HTR-8/SVneo (cell line): ENCODE measurements at places on chromosomes 5 and 9.

- no peak for DNase-seq
These were observed 436.1 kb downstream of the CDH10 start for GRCh38 chr5:24208686-24209106.

GRCh38 chr9:75161116-75161857 is 73.0 kb downstream of the OSTF1 start:
- DNase-seq = no peak

GRCh38 chr5:103744159-103744558 is 181.6 kb upstream of the NUDT12 start:
- peak; percentile 2 for DNase-seq

DNA sequence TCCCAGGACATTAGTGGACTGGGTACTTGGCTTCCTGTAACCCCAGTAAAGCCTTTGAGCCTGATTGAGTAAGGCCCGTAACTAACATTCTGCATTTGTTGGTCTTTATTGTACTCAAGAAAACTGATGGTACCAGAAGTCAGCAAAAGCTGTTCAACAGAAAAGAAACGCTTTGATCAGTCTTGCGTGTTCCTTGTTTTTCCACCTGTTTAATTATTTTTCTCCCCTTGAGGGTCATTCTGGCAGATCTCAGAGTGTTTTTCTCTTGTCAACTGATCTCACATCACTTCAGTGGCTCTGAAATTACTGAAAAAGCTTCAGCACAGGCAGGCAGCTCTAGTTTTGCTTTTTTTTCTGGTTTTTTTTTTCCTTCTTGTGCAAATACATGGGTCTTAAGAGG is 6.1 kb upstream of the TMEM268 start:
- no peak for DNase-seq

GRCh38 chr5:145824040-145824439 is 11.1 kb downstream of the PRELID2 start:
- DNase-seq = no peak

- no peak for DNase-seq
These were observed 50.2 kb upstream of the SAP30L start for GRCh38 chr5:154395407-154396106.

DNA sequence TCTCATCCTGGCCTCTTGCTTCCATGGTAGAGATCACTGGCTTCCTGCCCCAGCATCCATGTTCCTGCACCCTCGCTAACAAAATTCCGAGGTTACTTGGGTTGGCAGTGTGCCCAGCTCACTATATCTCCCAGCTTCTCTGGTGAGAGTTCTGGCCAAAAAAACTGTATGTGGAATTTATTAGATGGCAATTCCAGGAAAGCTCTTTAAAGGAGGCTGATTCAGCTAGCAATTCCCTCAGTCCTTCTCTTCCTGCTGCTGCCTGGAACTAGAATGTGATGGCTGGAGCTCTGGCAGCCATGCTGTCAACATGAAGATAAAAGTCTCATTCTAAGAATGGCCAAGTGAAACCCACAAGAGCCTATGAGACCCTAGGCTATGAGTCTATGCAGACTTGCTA is 88.8 kb downstream of the SECISBP2 start:
- no peak for DNase-seq

DNA sequence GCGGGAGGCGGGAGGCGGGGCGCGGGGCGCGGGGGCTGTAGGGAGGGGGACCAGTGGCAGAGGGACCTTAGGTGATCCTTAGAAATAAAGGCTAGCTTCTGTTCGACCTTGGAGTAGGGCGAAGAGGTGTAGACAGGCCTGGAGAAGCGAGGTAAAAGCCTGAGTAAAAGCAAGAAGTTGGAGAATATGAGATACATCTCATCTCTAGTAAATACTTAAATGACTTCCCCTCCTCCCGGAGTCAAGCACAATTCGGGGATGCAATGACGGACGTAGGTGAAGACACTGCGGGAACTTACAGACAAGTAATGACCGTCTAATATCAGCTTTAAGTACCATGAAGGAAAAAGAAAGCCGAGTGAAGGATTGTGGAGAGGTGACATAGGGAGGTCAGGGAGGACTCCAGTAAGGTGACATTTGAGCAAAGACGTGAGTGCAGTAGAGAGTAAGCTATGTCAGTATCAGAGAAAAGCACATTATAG is 466 bp downstream of the SMC2 start:
- DNase-seq = peak; percentile 36

GRCh38 chr5:68225911-68226545 is 10.5 kb downstream of the PIK3R1 start:
- DNase-seq = no peak

DNA sequence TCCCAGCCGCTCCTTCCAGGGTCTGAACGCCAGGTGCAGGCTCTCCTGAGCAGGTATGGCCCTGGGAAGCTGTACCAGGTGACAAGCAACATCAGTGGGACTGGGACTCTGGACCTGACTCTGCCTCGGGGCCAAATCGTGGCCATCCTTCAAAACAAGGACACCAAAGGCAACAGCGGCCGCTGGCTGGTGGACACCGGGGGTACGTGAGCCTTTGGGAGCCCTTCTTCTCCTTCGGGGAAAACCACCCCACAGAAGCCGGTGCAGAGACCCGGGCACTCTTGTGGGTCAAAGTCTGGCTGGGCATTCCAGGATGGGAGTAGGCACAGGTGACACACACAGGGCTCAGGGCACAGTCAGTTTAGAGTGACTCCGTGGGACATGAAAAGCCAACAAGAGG is 45.8 kb downstream of the ARHGEF37 start:
- DNase-seq = no peak

GRCh38 chr5:556909-557441 is 32.7 kb upstream of the SLC9A3 start:
- DNase-seq = no peak
